ENCODE measurements at places on chromosomes 6 and 20.

- DNase-seq, result no peak
Measured at GRCh38 chr6:73174646-73175045, 50.6 kb downstream of the KHDC1L start.

DNA sequence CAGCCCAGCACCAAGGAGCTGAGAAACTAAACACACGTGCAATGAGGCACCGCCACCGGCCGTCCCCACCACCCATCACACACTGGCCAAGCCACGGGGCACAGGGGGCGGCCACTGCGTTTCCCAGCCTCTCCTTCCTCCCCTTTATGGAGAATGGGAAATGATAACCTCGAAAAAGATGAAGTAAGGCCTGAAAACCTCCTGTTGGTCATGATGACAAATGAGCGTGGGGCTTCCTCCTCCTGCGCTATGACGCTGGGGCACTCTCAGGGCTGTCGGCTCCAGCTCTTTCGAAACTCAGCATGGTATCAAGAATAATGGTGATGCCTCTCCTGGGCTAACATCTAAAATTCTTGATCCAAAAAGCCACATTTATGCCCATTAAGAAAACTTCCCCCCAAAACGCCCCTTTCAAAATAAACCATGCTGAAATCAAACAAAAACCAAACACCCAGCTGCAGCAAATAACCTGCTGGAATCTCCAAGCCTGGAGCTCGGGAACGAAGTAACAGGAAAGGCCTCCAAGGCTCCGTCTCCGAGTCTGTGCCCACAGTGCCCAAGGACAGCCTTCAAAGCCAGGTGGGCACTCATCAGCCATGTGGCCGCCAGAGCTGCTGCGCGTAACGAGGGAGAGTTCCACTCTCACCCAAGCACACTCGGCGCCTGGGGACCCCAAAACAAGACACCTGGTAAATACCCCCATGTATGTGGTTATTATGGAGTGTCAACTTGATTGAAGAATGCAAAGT lies 50.0 kb downstream of the TAF4 start:
- DNase-seq, result no peak

DNA sequence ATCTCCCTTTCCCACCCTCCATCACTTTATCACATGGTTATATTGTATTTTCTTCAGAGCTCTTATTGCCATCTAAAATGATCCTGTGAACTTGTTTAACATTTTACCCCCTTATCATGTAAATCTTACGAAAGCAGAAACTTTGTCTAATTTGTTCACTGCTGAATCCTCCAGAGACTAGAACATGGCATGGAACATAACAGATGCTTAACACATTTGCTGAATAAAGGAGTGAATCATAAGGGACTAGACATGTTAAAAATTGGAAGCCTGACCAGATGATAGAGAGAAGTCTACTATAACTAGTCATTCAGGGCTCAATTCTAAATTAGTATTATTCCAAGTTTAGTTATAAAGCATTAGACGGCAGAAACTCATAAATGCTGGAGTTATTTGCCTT lies 73.3 kb downstream of the MAN1A1 start:
- DNase-seq, result no peak

DNA sequence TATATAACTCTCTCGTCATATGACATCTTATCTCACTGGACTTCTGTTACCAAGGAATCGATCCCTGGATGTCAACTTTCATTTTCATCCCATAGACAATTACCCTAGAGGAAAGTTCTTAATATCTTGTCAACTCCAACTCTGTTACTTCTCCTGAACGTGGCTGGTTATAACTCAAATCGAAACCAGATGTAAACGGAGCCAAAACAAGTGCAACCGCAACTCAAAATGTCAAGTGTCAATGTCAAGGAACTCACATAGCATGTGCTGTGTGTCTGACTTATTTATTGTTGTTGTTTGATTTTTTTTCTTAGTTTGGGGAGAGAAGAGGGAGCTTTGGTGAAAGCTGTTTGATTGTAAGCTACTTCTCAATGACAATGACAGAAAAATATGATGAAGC lies 108.6 kb downstream of the VIP start:
- DNase-seq, result no peak

- DNase-seq, result no peak
Measured at GRCh38 chr20:61030130-61030529, 221.9 kb upstream of the CDH4 start.

- no peak for DNase-seq
Measured at GRCh38 chr6:162184465-162184864, 543.1 kb downstream of the PRKN start.

GRCh38 chr20:57804470-57805250 lies 94.8 kb upstream of the PMEPA1 start:
- no peak for DNase-seq

DNA sequence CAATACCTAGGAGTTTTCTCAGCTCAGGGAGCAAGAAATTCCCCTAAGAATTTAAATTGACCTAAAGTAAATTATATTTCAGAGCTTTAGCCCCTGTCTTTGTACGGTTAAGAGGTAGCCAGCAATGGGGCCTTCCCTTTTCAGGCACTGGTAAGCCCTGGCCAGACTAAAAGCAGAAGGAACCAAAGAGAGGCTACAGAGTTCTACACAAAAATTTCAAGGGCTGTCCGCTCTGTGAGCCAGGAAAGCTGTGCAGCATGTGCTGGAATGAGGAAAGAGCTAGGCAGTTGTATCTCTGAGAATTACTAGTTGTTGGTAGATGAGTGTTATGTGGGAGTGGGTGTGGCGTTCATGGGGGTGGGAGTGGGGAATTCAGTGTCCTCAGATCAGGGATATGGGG lies 96.3 kb upstream of the MAFB start:
- no peak for DNase-seq

DNA sequence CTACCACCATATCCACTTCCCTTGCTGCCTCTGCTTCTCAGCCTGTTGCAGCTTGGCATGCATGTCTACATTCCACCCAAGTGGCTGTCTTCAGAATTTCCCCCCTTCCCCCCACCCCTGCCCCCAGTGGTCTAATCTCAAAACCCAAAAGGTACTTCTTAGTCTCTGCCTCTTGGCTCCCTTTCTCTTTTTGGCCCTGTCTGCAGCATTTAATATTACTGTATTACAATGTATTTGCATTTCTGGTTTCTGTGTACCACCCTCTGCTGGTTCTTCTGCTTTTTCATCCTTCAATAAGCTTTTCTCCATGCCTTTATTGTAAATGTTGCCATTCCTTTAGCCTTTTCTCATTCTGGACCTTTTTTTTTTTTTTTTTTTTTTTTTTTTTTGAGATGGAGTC lies 43.0 kb downstream of the RPRD1B start:
- DNase-seq, result no peak

DNA sequence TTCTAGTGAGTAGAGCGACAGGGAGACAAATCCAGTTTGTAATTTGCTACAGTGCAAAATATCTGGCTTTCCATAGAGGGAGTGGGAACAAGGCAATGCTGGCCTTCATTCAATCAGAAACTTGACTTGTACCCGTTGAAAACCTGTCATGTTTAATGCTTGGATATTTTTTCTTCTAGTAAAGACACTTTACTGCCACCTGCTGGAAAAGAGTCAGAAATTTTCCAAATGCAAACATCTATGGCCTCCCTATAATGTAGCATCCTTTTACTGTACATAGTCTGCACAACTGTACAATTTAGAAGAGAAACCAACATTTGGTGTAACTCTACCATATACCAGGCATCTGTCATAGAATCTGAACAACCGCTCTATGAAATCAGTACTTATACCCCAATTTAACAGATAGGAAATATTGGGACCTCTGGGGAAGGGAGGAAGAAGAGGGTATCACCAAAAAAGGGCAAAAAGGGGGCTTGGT lies 16.7 kb upstream of the TBC1D20 start:
- DNase-seq, result no peak

All from stimulated activated CD4-positive, alpha-beta T cell treated with anti-CD3 and anti-CD28 coated beads, Interleukin-2, amount 100 ng/mL, for 24 hours (primary cell).